ENCODE measurements at places on chromosomes 11 and 22. TPM values are rescaled to one million over a fixed set of nuclear protein-coding genes. Genes with fewer than 3 reads are reported as not detected.

The CRYBB2 gene
- polyA plus RNA-seq: 0.32 TPM

The PRG2 gene
- 1.8 TPM for polyA plus RNA-seq

The HORMAD2 gene
- polyA plus RNA-seq: not detected

The IL17REL gene
- 0.06 TPM for polyA plus RNA-seq

The UPB1 gene
- 1.1 TPM for polyA plus RNA-seq

The SPDYC gene
- polyA plus RNA-seq: not detected

The CECR2 gene
- 14.1 TPM for polyA plus RNA-seq

The LRP4 gene
- polyA plus RNA-seq: 33.2 TPM

The KCNJ11 gene
- polyA plus RNA-seq: 3.1 TPM

The SSTR3 gene
- 0.76 TPM for polyA plus RNA-seq

DNA sequence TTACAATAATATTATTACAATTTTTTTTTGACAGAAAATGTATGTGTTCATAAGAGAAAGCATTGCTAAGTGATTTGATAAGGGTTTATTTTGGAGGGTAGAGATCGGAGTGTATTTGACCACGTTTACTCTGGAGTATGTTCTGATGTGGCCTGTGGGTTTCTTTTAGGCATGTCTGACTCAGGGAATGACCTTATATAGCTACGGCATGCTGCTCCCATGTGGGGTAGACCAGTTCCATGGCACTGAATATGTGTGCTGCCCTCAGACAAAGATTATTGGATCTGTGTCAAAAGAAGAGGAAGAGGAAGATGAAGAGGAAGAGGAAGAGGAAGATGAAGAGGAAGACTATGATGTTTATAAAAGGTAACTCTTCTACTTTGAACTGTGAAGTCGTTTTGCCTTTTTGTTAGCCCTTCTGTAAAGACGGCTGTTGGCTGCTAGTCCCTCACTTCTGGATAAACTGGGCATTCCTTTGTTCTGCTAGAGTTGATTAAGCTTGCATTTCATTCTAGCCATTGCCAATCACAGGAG, 38.1 kb upstream of the ST14 start:
- no peak for DNase-seq

- no peak for DNase-seq
Measured at GRCh38 chr11:57353852-57354251, 15.7 kb downstream of the P2RX3 start.

DNA sequence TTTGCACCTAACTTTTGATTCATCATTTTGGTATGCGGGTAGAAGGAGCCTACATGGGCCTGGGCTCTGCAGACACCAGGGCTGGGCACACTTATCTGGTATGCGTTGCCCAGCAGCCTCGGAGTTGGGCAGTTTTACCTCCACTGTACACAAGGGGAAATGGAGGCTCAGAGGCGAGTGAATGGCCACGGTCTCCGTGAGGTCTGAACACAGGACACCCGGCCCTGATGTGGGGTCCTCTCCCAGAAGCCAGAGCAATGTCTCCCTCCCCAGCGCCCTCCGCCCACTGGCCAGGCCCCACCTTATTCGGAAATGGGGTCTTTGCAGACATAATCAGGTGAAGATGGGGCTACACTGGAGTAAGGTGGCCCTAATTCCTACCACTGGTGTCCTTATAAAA, 43.7 kb downstream of the OSBPL5 start:
- no peak for DNase-seq

DNA sequence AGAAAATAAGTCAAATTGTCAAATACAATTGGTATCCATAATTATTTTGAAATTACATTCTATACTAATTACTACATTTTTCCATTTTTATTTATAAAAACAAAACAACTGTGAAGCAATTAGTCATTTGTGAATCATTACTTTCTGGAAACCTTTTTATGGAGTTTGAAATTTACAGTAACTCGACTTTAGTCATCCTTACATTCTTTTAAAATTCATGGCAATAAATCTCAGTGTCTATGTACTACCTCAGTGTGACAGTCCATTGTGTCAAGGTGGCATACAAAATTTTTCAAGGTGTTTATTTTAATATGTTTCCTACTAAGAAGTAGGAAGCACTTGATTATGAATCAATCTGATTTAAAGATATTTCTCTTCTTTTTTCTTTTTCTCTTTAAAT, 1949.4 kb upstream of the RAG2 start:
- no peak for DNase-seq

- DNase-seq: no peak
Measured at GRCh38 chr11:126396965-126397364, 41.5 kb downstream of the ST3GAL4 start.

GRCh38 chr11:99638073-99638553, 617.4 kb downstream of the CNTN5 start:
- DNase-seq: no peak

GRCh38 chr11:105553025-105553424, 56.8 kb upstream of the GRIA4 start:
- DNase-seq: no peak

GRCh38 chr11:836274-836673, 3.5 kb downstream of the CD151 start:
- DNase-seq: no peak

- DNase-seq: no peak
Measured at GRCh38 chr11:128105511-128105910, 481.8 kb downstream of the ETS1 start.

- DNase-seq: no peak
Measured at GRCh38 chr11:102377891-102378290, 30.9 kb downstream of the BIRC2 start.

GRCh38 chr11:122882857-122883645, 492 bp downstream of the JHY start:
- DNase-seq: peak; percentile 64

DNA sequence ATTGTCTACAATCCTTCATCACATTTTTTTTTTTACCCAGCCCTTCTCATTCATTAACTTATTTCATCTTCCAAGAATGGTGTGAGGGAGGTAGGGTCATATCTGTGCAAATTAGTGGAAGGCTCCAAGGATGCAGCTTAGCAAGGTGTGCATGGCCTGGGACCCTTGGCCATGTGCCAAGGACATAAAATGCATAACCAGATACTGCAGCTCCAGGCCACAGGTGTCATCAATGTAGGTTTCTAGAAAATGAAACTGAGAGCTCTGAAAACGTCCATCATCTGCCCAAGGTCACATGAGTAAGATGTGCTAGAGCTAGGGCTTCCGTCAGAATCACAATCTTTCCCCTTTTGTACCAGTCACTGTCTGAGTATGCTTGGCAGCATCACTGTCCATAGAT, 29.8 kb downstream of the ANKK1 start:
- no peak for DNase-seq

DNA sequence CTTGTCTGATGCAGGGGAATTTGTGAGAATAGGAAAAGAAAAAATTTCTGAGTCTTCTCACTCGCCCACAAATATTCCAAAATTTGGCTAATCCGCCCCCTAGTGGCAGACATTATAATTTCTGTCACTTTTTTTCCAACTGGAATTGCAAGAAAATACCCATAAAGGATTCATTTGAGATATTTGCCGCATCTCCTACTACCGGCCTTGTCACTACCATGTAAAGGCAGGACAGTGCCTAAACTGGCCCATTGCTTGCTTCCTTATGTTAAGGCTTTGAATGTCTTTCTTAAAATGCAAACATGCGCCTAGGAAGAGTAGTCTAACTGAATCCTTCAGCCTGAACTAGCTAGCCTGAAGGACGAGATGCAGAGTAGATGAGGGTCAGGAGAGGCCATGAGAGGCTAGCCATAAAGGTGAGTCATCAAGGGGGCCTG, 9.3 kb upstream of the CEP295 start:
- peak; percentile 31 for DNase-seq

- no peak for DNase-seq
Measured at GRCh38 chr11:119315131-119316015, 1.6 kb downstream of the MCAM start.

- DNase-seq: no peak
Measured at GRCh38 chr11:71481101-71481960, 28.3 kb downstream of the NADSYN1 start.

- peak; percentile 11 for DNase-seq
Measured at GRCh38 chr11:131408025-131408640, 37.7 kb downstream of the NTM start.

DNA sequence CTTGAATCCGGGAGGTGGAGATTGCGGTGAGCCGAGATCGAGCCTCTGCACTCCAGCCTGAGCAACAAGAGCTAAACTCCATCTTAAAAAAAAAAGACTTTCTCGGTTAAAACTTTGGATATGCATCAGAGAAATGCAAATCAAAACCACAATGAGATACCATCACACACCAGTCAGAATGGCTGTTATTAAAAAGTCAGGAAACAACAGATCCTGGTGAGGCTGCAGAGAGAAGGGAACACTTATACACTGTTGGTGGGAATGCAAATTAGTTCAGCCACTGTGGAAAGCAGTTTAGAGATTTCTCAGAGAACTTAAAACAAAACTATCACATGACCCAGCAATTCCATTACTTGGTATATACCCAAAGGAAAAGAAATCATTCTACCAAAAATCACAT, 619.4 kb upstream of the KIRREL3 start:
- no peak for DNase-seq

- no peak for DNase-seq
Measured at GRCh38 chr22:45889539-45890350, 87.2 kb downstream of the WNT7B start.

GRCh38 chr11:130519128-130519932, 70.9 kb downstream of the ADAMTS15 start:
- no peak for DNase-seq

GRCh38 chr11:1781593-1781975, 17.9 kb upstream of the CTSD start:
- DNase-seq: no peak

- no peak for DNase-seq
Measured at GRCh38 chr11:45530776-45531175, 134.6 kb downstream of the CHST1 start.

GRCh38 chr22:19886605-19887255, 32.1 kb upstream of the GNB1L start:
- DNase-seq: no peak

DNA sequence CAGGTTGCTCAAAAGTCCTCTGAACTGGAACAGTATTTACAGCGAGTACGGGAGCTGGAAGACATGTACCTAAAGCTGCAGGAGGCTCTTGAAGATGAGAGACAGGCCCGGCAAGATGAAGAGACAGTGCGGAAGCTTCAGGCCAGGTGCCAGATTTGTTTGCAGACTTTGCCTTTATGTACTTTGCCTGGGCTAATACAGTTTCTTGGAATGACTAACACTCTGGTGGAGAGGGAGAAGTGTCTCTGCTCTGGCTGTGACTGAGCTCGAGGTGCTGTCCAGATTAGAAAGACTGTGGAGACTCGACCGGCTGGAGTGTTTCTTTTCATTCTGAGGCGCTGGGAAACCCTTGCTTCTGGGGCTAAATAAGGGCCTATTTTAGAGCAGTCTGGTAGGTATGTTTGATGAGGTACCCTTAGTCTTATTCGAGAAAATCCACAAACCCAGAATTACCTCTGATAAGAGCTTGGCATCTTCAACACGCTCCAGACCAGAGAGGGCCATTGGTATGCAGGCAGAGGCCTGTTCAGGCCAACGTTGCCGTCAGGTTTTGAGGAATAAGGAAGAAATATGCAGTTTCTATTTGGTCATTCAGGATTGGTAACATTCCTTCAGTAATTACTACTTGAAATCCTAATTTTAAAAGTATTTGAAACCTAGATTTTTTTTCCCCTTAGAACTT, 76.5 kb downstream of the SWAP70 start:
- DNase-seq: no peak

GRCh38 chr11:10538924-10539323, 2.1 kb downstream of the RNF141 start:
- no peak for DNase-seq

DNA sequence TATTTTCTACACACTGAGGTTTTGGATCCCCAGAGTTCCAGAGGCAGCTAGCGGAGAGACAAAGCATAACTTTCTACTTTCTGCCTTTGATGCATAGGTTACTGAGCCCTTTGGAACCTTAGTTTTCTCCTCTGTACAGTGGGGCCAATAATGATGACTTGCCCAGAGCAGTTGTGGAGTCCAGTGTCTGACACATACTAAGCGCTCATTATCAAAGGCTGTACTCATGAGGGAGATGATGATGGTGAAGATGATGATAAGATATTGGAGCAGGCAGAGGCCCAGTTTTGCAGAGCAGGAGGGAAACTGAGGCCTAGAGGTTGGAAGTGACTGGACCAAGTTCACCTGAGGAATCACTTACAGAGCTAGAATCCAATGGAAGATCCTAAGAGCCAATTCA, 458.0 kb downstream of the MIAT start:
- no peak for DNase-seq

GRCh38 chr22:26002456-26002855, 166.8 kb upstream of the SEZ6L start:
- no peak for DNase-seq

GRCh38 chr11:94738746-94739145, 29.4 kb upstream of the AMOTL1 start:
- no peak for DNase-seq

DNA sequence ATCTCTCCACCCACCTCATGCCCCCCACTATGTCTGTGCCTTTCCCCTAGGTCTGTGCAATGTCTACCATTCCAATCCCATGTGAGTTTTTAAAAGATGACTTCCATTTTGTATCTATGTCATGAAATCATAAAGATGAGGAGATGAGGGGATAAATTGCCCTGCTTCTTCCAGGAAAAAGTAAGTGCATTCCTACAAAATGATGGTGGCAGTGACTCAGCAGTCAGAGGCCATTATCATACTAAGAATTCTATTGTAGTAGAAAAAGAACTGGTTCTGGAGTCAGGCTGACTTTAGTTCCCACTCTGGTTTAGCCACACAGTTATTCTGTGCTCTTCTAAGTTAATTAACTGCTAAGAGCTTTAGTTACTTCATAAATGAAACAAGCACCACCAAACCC, 89.6 kb upstream of the API5 start:
- no peak for DNase-seq

- DNase-seq: no peak
Measured at GRCh38 chr22:46290843-46291785, 5.6 kb upstream of the GTSE1 start.

DNA sequence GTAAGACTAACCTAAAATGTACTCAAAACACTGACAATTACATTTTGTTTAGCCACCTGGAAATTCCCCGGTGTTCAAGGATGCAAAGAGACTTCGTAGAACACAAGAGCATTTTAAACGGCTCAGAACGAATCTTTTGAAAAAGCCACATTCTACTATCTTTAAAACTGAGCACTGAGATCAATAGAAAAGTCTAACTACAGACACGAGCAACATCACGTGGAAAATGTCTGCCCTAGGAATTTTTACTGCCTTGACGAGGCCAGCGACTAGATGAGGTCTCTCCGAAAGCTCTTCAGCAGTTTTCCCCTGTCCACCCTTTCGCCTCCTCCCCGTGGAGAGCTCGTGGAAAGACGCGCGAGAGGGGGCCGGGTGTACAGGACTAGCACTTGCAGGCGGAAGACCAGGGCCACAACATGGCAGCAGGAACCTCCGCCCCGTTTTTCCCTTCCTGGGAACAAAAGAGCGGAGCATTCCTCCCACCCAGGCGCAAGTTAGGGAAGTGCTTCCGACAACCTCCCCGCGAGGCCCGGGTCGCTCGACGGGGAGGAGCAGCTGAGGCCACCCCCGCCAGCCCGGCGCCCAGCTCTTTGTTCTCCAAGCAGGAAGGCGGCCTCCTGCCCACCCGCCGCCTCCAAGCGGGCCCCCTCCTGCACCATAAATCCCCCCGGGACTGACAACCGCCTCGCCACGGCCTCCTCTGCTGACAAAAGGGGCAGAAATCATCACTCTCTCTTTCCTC, 1.1 kb downstream of the EIF4G2 start:
- DNase-seq: peak; percentile 40
